ENCODE measurements at places on chromosomes 1 and 21.

GRCh38 chr1:156124557-156125483, 10.3 kb downstream of the LMNA start:
- no peak for DNase-seq

GRCh38 chr1:9119745-9120144, 9.2 kb downstream of the GPR157 start:
- no peak for DNase-seq

DNA sequence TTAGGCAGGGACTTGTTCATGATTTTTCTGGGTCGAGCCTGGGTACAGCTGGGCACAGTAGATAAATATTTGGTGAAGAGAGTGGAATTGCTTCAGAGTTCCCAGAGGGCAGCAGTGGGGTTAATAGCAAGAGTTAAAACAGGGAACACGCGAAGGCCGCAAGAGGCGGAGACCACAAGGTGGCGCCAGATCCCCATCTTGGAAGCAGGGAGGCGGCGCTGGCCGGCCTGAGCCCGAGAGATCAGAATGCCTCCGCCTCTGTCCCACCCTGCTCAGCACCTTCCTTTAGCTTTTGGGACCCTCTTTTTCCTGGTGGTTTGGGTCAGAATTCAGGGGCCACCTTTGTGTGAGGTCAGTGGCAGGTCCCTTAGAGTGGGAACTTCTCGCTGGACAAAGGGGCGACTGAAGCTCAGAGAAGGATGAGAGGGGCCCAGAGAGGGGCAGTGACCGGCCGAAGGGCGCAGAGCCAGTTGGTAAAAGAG, 6.5 kb upstream of the PADI2 start:
- peak; percentile 80 for DNase-seq

- DNase-seq = no peak
Observed at GRCh38 chr1:27348861-27349783, 7.3 kb downstream of the SYTL1 start.

DNA sequence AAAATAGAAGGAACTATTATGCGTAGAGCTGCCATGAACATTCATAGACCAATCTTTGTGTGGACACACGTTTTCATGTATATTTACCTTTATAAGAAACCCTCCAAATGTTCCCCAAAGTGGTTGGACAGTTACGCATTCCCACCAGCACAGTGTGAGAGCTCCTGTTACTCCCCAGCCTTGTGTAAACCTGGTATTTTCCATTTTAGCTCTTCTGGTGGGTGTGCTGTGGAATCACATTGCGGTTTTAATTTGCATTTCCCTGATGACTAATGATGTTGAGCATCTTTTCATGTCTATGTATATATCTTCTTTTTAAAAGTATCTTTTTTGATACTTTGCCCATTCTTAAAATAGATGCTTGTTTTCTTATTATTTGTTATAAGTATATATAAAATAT, 3.2 kb upstream of the UBASH3A start:
- DNase-seq = no peak
